ENCODE measurements at places on chromosomes 5 and 9.
A peak's percentile ranks its signal among the peaks of the same experiment; 100 is the strongest.

DNA sequence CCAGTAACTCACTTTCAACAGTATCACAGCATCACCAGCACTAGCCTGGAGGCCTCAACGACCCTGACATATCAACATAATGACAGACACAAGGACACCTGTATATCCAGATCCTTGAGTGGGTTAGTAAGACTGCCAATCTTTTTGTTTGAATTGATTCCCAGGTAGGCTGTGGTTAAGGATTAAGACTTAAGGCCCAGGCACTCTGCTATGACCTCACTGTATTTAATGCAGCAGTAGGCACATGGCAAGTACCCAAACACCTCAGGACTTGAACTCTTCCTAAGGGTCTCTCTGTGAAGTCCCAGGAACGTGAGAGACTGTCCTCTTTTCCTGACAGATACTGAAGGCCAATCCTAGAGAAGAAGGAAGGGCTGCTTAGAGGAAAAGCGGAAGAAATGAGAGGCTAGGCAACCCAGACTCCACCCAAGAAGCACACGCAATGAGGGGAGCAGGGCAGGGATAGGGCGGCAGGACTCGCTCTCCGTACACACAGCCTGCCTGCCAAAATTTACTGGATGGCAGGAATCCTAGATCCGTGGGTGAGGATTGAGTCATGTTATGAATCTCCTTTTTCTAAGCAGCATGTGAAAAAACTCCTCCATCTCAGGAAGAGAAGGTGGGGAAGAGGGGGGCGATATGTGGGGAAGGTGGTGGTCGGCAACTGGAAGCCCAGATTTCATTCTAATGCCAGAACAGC lies 93.4 kb downstream of the SIL1 start:
- no peak for DNase-seq

DNA sequence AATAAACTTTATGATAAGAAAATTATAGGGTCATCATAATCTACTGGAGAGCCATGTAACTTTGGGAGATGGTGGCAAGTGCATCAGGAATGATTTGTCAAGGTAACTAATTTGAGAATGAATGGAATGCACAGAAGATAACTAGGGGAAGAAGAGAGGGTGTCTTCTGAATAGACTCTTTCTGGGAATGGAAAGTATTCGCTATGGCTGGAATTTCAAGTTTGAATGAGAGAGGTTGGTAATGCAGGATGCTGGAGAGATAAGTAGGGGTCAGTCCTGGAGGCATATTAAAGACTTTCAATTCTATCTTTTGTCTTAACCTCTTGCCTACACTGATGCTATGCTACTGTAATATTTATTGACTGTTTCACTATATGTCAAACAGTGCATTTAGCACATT lies 714.2 kb downstream of the CETN3 start:
- DNase-seq = no peak

DNA sequence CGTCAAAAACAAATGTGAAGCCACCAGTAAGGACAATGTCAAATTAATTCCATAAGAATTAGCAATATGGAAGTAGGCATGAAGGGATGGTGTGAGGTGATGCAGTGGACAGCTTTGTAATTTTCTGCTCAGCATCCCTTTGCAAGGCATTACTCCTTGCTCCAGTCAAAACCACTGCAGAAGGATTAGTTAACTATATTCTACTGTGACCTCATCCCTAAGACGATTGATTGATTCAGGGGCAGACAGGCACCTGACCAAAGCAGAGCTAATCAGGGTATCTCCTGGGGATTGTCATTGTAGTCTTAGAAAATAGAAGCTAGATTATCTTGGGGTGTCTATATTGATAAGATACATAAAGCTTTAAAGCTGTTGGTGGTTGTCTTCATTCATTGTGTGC lies 98.7 kb downstream of the NMUR2 start:
- no peak for DNase-seq

DNA sequence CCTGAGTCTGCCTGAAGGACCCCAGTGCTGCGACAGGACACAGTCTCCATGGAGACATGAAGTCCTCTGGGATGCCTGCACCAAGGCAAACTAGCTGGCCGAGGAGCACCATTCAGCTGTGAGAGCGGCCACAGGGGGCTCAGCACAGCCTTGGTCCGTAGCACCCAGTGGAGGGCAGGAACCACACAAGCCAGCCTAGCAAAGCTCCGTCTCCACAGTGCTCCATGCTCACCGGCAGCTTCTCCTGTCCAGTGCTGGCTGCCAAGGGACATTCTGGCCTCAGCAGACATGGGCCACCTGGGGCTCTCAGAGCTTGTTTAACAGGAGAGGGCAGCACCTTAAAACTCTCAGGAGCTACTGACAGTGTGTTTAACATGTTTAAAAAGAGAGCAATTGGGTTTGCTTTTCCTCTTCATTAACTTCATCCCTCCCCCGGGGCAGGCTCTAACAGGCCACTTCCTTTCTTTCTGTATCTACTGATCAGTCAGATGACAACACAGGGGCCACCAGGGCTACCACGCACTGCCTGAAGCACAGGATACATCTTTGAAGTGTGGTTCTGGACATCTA lies 57.0 kb downstream of the SECISBP2 start:
- DNase-seq = peak; percentile 15

DNA sequence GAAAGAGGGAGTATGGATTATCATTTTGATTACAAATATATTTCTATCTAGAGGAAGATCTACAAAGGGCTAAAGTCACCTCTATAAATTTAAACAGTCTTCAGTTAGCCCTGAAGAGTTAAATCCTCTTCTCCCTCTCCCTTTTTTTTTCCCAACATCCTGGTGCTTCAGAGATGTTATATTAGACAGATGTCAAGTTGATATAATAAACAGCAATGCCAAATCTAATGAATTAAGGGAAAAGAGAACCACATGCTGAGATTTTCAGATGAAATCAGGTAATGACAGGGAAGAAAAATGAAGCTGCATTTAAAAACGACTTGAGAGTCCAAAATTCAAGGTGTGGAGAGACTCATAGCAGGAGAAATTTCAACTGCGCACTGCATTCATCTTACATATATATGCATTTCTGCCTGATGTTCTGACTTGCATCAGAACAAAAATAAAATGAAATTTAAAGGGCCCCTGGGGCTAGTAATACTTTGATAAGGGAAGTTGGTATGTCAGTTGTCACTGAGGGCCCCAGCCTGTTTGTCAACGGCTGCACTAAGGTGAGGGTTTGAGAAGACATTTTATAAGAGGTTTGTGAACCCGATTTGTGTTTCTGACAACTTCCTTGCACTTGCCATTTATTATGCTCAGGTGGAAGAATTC lies 338.9 kb upstream of the PANK3 start:
- no peak for DNase-seq

- no peak for DNase-seq
These were observed 175.1 kb upstream of the MSX2 start for GRCh38 chr5:174549254-174549653.

DNA sequence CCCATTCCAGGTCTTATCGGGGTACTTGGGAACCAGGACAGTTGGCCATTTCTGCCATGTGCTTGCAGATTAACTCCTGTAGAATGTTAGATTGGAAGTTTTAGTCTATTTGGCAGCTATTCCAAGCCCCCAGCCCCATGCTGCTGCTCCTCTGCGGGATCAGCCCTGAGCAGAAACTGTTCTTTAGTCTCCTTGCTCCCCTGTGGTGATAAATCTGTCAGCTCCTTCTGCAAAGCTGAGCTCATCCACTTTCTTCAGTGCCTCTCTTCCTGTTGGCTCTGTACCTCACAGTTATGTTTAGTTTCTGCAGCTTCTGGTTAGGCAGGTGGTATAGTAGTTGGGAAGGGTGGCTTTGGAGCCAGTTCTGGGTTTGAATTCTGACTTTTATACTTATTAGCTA lies 170.4 kb downstream of the GRIA1 start:
- peak; percentile 9 for DNase-seq

- DNase-seq = no peak
These were observed 140.1 kb upstream of the NR3C1 start for GRCh38 chr5:143543358-143544255.

DNA sequence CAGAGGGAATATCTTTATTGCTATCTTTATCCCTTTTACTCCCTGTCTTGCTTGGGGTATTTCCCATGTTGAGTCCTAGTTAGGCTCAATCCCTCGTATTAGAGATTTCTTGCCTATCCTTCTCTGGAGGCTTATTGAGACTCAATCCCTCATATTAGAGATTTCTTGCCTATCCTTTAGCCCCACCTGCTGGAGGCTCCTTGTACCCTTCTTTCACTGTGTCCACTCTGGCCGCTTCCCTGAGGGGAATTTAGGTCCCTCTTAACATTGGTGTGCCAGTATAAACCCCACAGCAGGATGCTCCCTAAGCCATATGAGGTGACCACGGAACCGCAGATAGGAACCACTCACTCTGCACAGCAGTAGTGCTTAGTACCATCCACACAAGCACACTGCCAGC lies 110.7 kb upstream of the MAMDC2 start:
- DNase-seq = peak; percentile 13

- DNase-seq = peak; percentile 9
These were observed 733.9 kb downstream of the PRELID2 start for GRCh38 chr5:145101246-145101645.

All from HEK293T (cell line).